Stimulated activated CD8-positive, alpha-beta memory T cell treated with anti-CD3 and anti-CD28 coated beads, Interleukin-7, amount 100 ng/mL, for 24 hours (primary cell): ENCODE measurements at places on chromosomes 7 and 10.

DNA sequence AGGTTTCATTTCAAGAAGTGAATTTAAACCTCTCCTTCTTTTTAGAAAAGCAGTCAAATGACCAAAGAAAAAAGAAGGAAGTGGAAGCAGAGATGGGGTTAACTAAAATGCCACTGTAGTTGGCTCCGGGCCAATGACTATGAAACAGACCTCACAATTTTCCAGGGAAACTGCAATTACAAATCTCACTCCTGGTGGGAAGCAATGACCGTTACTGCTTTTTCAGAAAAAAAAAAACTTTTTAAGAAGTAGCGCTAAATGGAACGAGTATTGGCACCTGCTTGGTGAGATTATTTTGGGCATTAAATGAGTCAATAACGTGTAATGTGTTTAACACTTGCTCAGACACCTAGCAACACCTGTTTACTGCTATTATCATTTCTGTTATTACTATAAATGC lies 1.2 kb downstream of the SFRP4 start:
- DNase-seq = no peak

DNA sequence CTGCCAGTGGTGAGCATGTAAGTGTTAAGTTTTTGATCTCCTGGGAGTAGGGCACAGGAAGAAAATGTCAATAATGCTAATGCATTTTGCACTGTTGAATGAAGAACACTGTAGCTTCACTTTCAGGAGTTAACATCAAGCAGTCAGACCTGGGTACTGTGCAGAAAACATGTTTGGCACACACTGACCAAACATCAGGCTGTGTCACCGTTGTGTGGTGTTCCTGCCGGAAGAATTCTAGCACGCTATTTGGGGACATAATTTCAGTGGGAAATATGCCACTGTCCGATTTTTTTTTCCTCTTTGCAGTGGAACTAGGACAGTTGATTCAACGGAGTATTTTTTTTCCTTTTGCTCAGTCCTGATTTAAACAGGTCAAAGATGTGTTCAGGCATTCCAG lies 24.4 kb upstream of the ABCB5 start:
- no peak for DNase-seq

DNA sequence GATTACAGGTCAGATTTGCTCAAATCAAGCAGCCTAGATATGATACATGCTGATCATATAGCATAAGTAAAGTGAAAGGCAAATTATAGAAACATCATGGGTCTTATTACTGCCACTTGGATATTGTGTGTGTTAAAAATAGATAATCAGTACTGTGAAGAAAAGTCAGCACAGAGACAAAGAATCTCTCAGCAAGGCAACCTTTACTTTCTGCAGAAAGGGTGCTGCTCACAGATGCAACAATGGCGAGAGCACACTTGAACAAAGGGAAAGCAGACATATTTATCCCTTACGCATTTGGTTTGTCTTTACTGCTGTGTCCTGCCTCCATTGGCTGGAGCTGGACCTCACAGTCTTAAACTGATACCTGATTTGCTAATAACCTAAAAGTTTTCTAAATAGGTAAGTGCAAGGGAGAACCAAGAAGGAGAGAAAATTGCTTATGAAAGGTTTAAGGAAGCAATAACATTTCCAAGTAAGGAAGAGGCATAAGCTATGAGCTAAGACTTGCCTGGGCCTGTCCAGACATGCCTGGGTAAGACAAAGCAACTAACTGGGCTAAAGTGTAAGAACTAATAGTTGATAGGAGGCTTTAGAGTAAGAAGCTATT lies 1310.8 kb upstream of the LRRTM3 start:
- DNase-seq = no peak

GRCh38 chr7:87564296-87564963 lies 36.3 kb downstream of the ABCB1 start:
- DNase-seq = no peak

- no peak for DNase-seq
Measured at GRCh38 chr7:96663457-96663856, 46.2 kb downstream of the SEM1 start.

DNA sequence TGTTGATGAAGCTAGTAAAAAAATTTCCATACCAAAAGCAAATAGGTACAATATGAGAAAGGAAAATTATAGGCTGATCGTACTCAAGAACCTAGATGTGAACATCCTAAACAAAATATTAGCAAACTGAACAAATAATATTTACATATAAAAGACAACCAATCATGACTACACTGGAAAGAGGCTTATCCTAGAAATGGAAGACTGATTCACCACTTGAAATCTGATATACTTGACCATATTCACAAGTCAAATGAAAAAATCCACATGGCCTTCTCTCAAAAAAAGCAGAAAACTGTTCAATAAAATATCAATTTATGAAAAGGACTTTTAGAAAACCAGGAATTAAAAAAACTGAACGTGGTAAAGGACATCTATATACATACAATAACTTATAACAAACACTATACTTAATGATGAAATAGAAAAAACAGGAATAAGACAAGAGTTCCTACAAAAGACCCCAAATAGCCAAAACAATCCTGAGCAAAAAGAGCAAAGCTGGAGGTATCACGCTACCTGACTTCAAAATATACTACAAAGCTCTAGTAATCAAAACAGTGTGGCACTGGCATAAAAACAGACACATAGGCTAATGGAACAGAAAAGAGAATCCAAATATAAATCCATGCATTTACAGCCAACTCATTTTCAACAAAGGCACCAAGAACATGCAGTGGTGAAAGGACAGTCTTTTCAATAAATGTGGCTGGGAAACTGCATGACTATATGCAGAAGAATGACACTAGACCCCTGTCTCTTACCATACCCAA lies 29.2 kb upstream of the FAM180A start:
- no peak for DNase-seq

DNA sequence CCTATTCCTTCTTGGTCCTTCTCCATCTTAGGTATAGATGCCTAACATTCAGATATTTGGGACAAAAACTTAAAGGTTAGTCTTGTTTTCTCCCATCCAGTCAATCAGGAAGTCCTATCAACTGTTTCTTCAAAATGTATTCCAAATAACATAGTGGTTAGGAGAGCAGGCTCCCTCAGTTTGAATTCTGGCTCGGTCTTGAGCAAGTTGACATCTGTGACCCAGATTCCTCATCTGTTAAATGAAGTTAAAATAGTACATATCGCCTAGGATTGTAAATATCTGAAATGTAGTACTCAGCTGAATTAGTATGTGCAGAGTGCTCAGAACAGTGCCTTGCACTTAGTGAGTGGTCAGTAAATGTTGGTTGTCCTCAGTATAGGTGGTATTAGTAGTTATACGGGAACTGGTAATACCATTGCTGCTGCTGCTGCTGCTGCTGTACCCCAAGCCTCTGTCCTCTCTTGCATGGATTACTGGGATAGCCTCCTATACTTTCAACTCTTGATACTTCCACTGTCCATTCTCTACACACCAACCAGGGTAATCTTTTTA lies 58.6 kb downstream of the RALA start:
- DNase-seq = no peak

GRCh38 chr7:115340828-115341227 lies 418.9 kb downstream of the MDFIC start:
- no peak for DNase-seq

DNA sequence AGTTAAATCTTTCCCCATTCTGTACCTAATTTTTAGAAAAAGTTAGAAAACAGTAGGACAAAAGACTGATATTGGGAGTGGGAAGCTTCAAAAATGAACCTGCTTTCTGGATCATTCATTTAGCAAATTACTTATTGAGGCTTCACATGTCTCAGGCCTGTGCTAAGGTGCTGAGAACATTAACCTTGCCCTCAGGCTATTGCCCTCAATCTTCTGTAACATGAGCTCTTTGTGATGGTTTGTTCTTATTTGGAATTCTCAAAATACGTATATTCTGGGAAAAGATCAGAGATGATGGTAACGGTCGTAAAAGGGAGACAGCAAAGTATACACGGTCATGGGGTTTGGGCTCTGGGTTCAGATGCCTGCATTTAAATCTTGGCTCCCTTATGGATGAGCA lies 39.5 kb upstream of the PRKG1 start:
- no peak for DNase-seq

DNA sequence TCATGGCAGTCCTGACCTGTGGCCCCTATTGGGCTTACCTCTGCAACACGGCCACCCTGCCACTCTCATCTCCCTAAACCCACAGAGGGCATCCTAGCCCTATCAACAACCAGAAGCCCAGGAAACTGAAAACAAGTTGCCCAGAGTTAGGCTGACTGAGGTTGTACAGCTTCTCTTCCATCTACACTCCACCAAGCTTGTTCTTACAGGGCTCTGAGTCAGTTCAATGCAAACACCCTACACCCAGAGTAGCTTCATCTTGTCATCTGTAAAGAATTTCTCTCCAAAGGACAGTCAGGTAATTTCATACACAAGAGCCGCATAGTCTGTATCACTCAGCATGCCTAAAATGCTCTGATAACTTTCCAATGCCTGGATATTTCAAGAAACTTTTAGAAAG lies 175.4 kb downstream of the ARID5B start:
- DNase-seq = no peak

- no peak for DNase-seq
Measured at GRCh38 chr10:112151524-112152039, 32.0 kb downstream of the GPAM start.

DNA sequence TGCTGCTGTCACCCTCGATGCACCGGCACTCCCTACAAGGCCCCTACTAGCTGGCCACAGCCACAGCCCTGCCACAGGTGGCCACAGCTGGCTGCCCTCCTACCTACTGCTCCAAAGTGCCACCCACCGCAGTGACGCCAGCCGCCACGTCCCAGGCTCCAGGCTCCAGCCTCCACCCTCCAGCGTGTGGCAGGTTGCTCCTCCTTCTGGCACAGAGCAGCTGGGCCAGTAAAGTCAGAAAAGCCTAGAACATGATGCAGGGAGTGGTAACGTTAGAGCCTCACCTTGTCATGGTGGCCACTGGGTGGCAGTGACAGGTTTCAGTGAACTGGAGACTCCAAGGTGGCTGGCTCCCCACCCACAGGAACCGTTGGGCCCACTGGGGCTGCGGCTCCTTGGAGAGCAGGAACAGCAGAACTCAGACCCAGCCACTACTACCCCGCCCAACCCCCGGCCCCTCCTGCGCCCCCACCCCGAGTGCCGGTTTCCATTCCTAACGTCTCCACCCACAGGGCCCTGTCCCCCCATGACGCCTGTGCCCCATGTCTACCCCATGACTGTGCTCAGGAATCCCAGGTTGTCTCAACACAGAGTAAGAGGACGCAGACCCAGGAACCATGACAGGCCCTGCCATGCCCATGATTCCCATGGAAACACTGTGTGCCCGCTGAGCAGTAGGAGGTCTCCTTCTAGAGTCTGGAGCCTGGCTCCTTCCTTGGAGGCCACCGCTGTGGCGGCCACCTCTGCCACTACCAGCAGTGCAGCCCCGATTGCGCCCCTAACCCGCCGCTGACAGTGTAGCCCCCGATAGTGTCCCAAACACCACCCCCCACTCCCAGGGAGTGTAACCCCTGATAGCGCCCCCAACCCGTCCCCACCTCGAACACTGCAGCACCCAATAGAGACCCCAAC lies 52.3 kb upstream of the ZNF33B start:
- no peak for DNase-seq

DNA sequence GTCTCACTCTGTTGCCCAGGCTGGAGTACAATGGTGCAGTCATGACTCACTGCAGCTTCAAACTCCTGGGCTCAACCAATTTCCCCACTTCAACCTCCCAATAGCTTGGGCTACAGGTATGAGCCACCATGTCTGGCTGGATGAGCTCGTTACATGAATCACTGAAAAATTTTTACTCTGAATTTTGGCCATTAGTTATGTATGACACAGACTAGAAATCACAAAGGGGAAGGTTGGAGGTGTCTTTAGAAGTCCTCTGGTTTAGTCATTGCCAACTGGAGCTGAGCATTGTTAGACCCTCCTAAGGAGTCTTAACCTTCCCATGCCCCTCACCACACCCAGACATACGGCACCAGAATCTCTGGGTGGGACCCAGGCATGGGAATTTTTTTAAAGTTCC lies 34.7 kb downstream of the SVIL start:
- DNase-seq = no peak

GRCh38 chr7:105246679-105247078 lies 142.0 kb downstream of the SRPK2 start:
- no peak for DNase-seq

GRCh38 chr7:36653663-36654355 lies 70.5 kb downstream of the AOAH start:
- no peak for DNase-seq

DNA sequence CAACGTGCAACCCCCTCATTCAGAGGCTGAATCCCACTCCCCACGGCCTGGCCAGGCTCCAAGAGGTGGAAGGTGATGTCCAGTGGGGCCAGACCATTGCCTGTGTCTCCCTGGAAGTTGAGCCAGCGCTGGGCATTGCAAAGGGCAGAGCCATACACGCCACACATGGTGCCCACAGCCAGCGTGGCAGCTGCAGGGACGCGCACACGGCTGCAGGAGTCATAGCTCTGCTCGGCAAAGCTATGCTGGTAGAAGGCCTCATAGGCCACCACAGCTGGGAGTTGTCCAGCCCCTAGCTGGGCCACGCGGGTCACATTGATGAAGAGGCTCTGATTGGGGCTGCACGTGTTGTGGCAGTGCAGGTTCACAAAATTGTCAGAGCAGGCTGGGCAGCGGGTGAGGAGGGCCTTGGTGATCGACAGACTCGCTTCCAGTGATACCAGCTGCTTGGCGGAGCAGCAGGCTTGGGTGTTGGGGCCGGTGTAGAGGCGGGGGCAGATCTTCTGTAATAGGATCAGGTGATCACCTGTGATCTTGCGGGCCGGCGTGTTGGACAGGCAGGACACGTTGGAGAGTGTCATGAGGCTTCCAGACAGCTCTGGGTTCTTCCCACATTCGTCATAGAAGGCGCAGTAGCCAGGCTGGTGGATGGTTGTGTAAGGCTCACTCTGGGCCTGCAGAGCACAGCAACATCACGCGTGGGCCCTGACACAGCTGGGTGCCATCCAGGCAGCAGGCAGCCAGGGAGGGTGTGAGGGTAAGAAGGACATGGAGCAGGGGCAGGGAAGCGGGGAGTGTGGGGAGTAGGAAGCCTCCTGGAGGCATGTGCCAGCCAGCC lies 1.2 kb downstream of the NPC1L1 start:
- DNase-seq = no peak

DNA sequence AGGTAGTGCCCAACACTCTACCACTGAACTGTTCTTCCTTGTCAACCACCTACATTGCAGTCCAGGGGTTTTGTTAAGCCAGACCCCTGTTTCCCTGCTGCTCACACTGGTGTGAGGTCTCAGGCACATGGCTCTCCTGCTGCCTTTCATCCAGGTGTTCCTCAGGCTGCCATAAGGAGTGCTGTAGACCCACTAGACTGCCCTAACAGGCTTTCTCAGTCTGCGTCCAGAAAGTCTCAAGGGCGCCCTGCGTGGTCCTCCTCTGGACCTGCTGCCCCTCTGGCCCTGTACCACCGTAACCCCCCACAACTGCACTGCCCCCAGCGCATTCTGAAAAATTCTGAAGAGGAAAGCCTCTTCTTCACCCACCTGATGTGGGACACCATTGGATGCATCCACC lies 225.7 kb upstream of the ANKRD30A start:
- no peak for DNase-seq
